ENCODE measurements at places on chromosomes 6 and 20.
A peak's percentile ranks its signal among the peaks of the same experiment; 100 is the strongest.

- no peak for DNase-seq
These were observed 2.7 kb upstream of the DTD1 start for GRCh38 chr20:18585134-18585533.

DNA sequence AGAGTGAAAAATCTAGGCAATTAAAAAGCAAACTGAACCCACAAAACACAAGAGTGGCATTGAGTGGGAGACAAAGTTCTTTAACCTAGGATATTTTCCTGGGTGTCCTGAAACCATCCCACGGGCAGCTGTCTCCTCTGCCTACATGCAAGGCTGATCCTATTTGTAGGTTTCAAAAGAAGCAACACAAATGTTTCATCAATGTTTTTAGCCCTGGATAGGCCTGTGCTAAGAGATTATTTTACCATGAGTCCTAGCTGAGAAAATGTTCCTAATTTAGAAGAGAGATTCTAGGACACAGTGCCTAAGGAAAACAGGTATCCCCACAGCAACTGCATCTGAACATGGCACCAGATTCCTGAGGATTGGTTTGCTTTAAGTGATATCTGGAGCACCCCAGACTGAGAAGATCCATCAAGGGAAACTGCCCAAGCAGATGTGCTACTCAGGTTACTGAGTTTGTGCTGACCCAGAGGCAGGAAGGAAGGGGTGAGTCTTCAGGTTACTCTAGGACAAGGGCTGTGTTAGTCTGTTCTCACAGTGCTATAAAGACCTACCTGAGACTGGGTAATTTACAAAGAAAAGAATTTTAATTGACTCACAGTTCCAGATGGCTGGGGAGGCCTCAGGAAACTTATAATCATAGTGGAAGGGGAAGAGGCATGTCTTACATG, 111.6 kb upstream of the UST start:
- DNase-seq, result no peak

DNA sequence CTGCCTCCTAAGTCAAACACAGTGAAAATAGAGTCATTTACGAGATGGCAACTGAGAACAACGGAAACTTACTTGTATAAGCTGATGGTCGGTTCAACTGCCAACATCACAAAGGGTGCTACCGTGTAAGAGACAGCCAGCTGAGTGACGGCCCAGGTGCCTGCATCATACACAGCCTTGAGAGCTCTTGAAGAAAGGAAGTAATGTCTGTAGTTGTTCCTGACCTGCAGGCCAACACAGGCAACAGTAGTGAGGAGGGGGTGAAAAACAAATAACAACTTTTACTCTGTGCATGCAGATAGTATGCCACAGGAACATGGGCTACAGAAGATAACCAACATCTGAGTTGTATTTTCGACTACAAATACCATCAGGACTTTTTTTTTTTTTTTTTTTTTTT, 102.7 kb downstream of the MBOAT1 start:
- DNase-seq, result no peak

DNA sequence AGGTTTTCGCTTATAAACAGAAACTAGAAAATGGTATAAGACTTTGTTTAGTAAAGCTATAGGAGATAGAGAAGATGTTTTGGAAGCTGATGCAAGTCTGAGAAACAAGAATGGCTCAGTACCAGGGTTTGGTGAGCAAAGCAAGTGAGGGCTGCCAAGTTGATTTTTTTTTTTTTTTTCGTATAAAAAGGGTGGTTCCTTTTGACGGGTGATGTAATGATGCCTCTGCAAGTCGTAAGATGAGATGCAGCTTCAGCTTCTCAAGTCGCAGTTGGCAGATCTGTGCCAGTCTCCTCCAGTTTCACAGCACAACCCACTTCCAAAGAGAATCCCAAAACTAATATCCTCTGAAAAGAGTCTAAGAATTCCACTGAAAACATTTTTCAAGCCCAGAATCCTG, 252.8 kb upstream of the CDH4 start:
- DNase-seq, result no peak

- peak; percentile 82 for DNase-seq
These were observed 49.4 kb upstream of the PTPN1 start for GRCh38 chr20:50460608-50461267.

DNA sequence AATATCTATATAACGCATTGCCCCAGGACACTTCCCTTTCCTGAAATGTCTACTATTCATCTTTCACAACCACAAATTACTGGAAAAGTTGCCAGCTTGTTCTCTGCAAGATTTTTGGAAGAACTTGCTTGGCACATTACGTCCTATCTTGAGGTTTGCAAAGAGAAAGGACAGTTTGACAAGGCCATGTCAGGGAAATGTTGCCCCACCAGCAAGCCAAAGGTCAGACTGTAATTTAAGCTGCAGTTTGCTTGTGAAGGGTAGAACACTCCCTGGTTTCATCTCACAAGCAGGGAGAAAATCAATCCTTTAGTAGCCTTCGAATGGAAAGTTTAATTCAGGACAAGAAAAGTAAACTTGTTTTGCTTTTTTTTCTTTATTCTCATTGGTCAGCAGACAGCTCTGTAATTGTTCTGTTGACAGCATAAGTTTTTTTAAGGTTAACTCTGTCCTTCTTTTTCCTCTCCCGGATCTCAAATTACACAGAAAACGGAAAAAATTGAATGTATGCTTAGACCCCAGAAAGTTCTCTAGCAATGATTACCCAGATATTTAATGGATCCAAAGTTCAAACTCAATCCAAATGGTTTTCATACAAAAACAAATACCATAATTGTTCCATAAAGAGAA, 541.8 kb upstream of the NRSN1 start:
- DNase-seq, result no peak

- DNase-seq, result peak; percentile 43
These were observed 3.2 kb downstream of the FOXC1 start for GRCh38 chr6:1612974-1613306.

GRCh38 chr6:127515234-127515793, 3.8 kb downstream of the MTCL3 start:
- DNase-seq, result no peak

- DNase-seq, result no peak
These were observed 158.9 kb downstream of the RALGAPA2 start for GRCh38 chr20:20553541-20553940.

GRCh38 chr6:13101409-13101808, 226.9 kb downstream of the TBC1D7 start:
- DNase-seq, result peak; percentile 16

DNA sequence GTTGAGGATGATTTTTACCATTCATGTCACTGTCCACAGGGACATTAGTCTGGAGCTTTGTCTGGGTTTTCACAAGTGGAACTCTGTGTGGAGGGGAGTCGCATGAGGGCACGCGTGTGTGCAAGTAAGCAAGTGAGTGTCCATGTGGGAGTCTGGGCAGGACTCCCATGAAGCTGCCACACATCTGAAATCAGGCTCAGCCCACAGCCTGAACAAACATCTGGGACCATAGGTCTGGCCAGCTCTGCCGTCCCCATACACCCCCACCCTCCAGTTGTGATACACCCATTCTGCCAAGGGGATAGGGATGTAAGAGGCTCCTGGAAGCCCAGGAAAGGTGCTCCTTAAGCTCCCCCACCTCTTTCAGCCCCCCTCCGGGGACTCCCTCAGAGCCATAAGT, 17.1 kb upstream of the FOXP4 start:
- no peak for DNase-seq

DNA sequence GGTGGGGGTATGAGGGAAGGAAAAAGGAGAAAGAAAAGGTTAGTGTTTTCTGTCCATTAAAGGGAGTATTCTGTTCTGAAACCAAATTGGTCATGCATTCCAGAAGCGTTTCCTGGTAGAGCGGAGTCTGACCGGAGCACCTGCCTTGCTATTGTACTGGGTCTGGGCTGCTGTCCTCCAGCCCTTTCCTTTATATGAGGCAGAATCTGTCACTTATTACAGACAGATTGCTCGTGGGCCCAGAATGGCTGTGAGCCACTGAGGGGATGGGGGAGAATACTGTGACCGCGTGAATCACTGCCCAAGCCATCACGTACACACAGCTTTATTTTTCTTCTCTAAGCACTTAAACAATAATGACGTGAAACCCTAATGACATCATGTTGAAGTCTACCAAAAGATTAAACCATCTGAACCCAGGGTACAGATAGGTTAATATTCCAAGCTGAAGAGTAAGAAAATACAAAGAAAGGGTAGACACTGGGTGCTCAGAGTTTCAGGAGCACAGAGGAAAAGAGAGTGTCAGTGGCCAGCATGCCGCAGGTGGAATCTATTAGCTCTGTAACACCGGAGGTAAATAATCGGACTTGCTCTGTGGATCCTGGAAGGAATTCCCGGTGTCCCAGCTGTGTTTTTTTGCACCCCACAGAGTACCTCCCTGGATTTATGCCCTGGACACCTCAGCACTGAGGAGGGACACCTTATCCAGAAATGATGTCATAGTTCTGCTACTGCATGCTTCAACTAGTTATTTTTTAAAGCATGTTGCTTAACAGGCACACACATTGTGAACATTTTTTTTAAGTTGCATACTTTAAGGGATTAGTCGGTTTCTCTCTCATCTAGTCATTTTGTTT, 573.3 kb downstream of the PKHD1 start:
- no peak for DNase-seq

DNA sequence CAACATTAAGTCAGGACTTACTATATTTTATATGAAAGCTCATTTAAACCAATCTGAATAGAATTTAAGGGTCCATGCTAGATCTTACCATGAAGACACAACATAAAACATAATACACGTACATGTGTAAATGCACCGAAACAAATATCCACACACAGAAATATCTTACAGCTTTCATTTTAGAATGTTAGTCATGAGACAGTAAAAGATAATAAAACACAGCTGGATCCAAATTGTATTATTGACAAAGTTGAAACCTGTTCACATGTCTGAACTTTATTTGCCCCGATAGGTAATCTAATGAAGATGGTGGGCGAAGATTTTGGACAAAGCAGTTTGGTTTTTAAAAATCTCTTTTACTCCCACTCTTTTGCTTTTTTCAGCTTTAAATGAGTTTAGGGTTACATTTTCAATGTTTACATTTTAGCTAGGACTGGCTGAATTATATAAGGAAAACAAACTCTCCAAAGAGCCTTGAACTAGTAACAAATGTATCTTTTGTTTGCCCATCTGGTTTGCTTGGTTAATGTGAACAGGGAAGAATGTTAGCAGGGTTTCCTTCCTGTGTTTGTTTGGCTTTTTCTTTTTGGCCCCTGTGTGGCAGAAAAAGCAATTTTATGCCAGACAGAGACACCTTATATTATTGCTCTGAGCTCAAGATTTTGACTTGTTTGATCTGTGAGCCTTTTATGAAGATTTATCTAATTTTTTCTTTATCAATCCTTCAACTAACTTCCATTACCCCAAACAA, 5.1 kb upstream of the TMEM181 start:
- no peak for DNase-seq

GRCh38 chr6:150499882-150500312, 99.8 kb upstream of the PLEKHG1 start:
- DNase-seq, result no peak

DNA sequence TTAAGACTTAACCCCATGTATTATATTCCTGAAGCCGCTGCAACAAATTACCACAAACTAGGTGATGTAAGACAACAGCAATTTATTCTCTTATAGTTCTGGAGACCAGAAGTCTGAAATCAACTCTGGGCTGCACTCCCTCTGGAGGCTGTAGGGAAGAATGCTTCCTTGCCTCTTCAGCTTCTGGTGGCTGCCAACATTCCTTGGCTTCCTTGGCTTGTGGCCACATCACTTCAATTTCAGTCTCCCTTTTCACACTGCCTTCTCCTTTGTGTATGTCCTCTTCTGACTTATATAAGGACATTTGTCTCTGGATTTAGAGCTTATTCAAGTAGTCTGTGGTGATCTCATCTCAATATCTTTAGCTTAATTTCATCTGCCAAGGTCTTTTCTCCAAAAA, 141.6 kb downstream of the DHX35 start:
- DNase-seq, result no peak

DNA sequence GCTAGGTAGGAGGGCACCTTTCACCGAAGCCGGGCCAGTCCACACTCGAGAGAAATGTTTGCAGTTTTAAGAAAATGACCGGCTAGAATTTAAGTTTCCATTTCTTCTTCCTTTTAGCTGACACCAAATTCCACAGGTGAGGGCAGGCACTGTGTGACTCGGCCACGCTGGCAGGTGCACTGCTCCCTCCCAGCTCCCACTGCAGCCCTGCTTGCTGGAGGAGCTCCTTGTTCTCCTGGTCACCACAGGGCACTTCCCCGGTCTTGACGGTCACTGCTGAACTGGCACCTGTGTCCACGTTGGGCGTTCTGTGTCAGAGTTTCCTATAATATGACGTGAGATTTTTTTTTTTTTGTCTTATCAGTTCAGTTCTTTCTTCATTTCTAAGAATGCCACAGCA, 3.6 kb upstream of the KIF25 start:
- DNase-seq, result no peak

GRCh38 chr6:28802417-28803336, 121.1 kb downstream of the TRIM27 start:
- DNase-seq, result peak; percentile 90

- peak; percentile 14 for DNase-seq
These were observed 1013.7 kb upstream of the MAP3K7 start for GRCh38 chr6:91600561-91600960.

DNA sequence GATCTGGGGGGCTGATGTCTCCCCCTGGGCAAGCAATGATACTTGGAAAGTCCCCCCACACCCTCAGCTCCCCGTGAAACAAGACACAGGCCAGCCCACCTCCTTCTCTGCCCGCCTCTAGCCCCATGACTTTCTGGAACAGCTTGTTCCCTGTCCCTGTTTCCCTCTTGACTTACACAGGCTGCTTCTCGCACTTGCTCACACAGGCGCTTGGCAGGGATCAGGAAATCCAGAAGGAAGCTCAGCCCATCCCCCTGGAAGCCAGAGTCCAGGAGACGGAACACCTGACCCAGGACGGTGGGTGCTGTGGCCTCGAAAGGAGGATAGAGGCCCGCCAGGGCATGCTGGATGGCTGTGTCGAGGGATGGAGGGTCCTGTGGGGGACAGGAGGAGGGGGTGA, 14.8 kb downstream of the KIAA1755 start:
- no peak for DNase-seq

GRCh38 chr6:13273931-13274706, 54.2 kb downstream of the TBC1D7 start:
- peak; percentile 88 for DNase-seq

- DNase-seq, result no peak
These were observed 56.8 kb downstream of the SNX9 start for GRCh38 chr6:157879873-157880254.

All from NB4 (cell line).